ENCODE measurements at places on chromosomes 6 and 20.

GRCh38 chr20:4869290-4870193, 131.8 kb downstream of the SLC23A2 start:
- DNase-seq: no peak

DNA sequence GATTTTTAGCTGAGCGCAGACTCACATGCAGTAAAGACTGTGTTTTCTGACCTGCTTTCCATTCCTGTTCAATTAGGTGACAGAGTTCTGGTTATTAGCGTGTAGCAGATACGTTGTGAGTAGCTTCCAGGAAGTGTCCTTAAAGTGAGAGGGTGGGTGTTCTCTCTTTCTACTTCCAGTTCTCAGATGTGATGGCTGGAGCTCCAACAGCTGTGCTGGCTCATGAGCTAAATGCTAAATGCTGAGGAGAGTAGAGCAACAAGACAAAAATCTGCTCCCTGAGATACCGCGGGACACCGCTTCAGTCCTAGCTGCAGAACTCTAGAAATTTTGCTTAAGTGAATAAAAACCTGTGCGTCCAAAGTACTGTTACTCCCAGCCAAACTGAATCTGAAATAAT, 38.2 kb upstream of the FYN start:
- no peak for DNase-seq

DNA sequence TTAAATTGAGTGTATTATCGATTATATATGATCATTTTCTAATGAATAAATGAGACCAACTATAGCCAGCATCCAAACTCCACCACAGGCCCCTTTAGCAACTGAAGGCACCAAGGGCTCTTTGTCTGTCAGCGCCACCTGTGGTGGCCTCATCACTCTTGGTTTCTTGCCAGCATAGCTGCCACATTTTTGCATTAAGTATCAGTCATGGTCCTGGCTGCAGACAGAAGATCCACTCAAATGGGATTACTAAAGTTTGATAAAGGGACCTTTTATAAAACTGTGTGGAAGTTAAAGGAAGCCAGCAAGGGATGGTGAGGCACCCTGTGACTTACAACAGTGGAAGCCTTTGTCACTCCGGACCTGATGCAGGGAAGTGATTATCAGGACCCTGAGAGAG, 162.9 kb downstream of the C6orf118 start:
- no peak for DNase-seq

DNA sequence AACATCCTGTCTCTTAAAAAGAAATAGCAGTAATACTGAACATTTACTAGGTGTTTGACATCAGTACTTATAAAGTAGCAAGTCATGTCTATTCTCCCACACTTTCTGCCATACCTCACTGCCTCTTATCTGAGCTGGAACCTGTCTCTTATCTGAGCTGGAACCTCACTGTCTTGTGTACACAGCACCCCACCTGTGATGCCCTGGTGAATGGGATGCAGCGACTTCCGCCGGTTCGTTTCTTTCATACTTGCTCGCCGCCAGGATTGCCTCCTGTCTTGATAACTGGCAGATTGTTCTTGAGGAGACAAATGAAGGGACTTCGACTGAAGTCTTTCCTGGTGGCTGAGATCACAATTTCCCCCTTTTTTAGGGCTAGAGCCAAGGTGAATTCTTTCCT, 2.9 kb downstream of the DSN1 start:
- no peak for DNase-seq

DNA sequence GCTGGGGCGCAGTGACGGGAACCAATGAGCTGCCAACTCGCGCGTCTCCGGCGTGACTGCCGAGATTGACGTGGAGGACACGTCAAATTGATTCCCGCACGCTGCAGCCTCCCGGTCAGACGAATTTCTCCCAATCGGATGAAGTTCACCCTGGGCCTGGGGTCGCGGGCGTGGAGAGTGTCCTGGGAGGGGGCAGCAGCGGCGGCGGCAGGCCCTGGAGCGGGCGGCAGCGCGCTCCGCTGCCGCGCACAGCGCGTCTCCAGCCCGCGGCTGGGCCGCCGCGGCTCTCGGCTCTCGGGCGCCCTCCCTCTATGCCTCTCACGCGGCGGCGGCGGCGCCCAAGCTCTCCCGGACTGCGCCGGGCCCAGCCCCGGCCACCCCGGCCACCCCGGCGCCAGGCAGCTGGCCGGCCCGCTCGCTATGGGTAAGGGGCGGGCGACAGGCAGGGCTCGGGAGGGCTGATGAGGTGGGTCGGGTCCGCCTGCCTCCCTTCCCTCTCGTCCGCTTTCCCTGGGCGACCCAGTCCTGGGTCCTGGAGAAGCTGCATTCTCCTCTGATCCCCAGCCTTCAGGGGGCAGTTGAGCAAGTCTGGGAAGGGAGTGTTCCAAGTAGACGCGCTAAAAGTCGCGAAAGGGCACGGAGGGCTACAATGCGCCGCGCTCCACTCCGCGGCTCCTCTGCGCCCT, at the start of gene PAX1:
Gene PAX1 (plus strand): TSS at position 90 of the 686 bp plus-strand sequence. CDS start 49 bp downstream, at position 139.
- peak; percentile 83 for DNase-seq

DNA sequence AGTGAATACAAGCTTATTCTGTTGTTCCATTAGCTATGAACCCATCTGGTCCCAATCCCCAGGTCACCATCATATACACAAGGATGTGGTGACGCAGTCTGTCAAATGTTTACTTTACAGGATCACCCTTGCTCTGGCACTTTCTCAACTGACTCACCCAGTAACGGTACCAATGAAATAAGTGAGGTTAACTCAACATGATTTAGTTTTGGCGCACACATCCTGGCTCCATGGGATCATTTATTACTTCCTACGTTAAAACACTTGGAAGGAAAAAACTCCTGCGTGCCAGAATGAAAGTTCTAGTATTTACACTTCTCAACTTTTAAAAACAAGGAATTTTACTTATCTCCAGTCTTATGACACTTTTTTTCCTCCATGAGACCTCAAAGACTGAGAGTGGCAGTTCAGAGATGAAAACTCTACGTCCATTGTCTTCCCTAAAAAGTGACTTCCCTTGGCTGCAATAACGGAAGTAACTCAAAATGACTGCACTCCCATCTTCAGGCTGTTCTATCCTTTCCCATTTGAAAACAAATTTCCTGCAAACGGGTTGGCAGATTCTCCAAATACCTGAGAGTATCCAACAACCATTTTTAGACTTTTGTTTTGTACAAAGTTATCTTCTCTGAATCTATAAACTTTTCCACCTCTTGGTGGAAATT, 15.9 kb downstream of the AGPAT4 start:
- DNase-seq: no peak

DNA sequence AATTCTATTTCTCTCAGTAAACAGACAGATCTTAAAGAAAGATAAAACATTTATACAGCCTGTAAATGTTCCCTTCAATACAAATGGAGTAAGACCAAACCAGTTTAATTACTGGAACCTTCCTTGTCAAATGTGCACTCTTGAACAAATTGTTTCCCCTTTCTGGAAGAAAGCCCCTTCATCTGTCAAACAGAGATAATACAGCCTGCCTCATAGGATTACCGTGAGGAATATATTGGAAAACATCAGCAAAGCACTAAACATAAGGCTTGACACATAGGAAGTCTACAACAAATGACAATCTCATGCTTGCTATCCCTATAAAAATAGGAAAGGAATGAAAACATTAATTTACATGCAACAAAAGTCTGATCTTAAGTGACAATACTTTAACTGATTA, 173.8 kb downstream of the PTPRK start:
- no peak for DNase-seq

DNA sequence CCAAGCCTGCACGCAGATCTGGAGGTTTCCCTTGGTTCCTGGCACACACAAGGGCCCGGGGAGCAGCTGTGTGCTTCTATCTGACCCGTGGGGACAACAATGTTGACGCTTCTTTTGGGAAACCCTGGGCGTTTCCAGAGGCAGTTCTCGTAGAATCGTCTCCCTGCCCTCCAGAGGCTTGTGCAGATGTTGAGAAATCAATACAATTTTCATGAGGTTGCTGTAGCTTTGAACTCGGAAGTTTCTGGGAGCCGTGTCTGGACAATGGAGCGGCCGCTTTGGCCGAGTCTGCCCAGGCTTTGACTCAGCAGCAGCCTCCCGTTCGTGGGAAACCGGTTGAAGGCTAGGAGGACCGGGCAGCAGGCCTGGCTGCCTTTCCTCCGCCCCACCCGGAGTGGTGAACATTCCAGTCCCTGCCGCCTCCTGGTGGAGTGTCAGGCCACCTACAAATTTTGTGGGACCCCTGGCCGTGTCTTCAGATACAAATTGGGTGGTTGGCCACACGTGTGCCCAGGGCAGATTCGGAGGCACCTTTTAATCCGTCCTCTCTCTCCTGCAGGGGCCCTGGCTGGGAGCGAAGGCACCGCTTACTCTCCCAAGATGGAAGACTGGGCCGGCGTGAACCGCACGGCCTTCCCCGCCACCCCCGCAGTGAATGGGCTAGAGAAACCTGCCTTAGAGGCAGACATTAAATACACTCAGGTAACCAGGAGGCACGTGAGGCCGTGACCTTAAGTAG, 2.7 kb downstream of the PAX1 start:
- DNase-seq: peak; percentile 73

GRCh38 chr6:106894978-106895702, 79.4 kb downstream of the CD24 start:
- DNase-seq: no peak

DNA sequence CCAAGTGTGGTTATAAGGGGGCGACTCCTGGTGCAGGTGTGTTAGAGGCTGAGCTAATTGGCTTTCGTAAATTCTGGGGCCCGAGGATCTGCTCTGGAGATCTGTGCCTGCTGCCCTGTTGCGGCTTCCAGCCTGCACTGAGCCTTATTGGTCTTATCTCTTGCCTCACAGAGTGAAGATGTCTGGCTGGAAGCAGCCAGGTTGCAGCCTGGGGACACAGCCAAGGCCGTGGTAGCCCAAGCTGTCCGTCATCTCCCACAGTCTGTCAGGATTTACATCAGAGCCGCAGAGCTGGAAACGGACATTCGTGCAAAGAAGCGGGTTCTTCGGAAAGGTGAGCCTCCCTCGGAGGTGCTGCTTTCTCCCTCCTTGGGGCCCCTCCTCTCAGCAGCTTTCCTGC, 20.0 kb downstream of the PRPF6 start:
- DNase-seq: no peak

DNA sequence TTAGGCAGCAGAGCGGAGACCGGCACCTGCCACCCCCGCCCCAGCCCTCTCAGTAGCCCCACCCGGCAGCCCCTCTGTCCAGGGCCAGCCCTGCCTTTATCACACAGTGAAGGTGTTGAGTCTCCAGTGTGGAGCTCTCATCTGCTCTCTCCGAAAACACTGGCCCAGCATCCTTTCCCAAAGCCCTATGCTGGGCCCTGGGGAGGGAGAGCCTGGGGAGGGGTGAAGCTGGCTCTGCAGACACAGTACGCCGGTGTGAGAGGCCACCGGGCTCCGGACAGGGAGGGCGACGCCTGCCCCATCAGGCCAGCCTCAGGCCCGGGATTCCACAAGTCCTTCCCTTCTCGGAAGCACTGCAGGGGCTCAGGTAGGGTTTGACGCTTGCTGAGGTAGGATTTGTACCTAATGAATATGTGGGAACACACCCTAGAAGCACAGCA, 186.9 kb downstream of the ERMARD start:
- DNase-seq: peak; percentile 57

Measured in H7 (cell line).